ENCODE measurements at places on chromosomes 12 and 14.
A peak's percentile ranks its signal among the peaks of the same experiment; 100 is the strongest.

GRCh38 chr14:26517771-26518170 is 80.1 kb downstream of the NOVA1 start:
- DNase-seq = no peak

DNA sequence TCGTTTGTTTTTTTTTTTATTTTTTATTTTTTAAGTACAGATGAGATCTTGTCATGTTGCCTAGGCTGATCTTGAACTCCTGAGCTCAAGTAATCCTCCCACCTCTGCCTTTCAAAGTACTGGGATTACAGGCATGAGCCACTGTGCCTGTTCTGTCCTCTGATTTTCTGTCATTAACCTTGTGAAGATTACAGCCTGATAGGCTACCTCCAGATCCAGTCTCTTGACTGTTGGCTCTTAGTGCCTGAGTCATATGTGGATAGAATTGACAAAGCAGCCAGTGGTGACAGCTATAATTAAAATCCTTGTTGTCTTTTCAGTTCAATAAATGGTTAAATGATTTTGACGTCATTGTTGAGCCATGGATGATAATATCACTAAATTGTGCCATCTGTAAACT is 21.3 kb upstream of the REP15 start:
- DNase-seq = no peak

DNA sequence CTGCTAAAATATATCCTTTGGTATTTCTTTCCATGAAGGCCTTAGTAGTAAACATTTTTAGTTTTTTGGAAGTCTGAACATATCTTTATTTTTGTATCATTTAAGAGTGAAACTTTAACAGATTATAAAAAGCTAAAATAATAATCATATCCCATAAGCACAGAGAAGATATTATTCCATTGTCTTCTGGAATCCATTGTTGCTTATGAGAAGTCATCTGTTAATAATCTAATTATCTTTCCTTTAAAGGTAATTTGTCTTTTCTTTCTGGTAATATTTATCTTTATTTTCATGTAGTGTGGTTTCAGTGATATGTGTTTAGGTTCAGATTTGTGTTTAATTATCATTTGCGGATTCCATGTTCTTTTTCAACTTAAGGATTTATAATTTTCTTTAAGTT is 261.7 kb downstream of the MSRB3 start:
- no peak for DNase-seq

DNA sequence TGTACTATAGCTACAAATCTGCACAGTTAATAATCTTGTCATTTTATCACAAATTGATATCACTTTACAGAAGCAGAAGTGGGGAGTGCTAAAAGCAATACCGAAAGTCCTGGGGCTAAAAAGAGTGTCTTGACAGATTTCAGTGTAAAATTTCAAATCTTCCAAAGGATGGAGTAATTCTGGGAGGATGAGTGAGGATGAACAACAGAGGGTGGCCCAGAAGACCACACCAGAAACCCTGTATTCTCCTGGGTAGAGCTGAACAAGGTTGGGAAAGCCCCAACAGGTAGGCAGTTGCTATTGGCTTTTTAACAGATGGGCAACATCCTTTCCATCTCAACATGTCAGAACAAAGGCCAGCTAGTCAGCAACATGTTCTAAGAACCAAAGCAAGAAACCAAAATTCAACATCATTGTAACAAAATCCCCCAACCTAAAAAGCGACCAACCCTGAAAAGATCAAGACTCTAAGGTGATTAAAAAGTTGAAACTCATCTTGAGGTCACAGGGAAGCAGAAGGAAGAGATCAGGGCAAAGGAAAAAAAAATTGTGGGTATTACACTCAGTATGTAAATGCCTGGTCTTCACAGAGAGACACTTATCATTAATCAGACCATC is 38.8 kb downstream of the CBX5 start:
- no peak for DNase-seq

DNA sequence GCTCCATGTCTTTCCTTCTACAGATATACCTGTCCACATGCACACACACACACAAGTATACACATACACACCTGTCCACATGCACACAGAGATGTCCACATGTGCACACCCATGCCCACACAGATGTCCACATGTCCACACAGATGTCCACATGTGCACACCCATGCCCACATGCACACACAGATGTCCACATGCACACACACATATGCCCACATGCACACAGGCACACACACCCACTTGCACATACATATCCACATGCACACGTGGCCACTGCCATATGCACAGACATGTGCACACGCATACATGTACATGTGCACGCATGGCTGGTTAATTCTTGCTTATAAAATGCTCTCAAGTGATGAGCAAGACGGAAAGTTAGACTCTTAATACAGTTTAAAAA is 32.2 kb downstream of the ELK3 start:
- DNase-seq = no peak

DNA sequence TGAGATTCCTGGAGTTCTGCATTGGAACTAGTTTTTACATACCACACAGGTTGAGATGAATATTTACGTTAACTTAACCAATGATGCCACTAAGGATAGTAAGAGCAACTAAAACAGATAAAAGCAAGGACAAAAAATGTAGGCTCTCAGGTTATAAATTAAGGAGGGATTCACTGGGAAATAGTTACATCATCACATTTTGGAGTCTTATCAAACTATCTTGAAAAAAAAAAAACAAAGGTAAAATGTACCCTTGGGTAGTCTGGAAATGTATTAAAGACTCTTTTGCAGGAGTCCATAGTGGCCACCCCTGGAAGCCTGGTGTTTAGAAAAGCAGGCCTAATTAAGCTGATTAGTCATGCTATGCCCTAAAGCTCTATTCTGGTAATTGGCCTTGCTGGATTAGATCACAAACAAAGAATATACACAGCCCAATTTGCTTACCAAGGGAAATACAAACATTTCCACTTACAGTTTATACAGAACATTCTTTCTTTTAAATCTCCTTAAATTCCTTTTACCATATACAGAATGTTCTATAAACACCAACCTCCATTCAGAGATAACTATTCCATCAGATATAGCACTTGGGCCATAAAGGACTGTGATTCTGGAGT is 39.3 kb downstream of the SLC25A47 start:
- no peak for DNase-seq

GRCh38 chr12:2553388-2554126 is 241.2 kb upstream of the FKBP4 start:
- DNase-seq = no peak

DNA sequence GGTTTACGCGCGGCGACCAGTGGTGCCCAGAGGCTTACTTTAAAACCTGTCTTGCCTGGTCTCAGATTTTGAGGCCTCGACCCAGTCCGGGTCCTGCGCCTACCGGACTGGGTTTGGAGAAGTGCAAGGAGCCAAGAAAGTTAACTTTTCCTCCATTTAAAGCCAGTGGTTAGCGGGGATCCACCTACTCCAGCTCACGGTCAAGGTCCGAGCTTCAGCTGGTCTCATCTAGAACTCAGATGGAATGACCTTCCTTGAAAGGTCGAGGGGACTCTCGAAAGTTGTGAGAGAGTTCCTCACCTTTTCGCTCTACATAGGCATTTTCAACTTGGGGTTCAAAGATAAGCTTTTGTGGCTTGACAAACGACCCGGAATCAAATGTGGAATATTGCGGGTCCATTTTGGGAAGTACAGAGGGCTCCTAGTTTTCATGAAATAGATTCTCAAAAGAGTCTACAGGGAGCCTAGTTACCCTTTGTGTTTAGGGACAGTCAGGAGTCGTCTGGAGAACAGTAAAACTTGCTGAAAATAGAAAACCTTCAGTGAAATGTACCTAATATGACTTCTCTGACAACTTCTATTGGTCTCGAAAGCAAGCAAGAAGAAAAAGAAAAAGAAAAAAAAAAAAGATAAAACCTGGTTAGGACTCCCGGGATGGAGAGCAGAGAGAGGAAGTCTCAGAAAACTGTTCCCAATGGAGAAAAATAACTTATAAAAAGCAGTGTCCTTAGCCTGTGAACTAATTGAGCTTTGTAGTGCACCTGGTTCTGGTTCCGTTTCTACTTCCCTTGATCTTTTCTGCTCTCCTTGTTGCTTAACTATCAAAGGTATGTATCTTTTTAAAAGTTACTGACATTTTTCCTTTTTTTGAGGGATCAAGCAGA is 1.4 kb downstream of the KCNMB4 start:
- no peak for DNase-seq

- DNase-seq = no peak
These were observed 41.9 kb downstream of the CDC42BPB start for GRCh38 chr14:103015426-103015825.

DNA sequence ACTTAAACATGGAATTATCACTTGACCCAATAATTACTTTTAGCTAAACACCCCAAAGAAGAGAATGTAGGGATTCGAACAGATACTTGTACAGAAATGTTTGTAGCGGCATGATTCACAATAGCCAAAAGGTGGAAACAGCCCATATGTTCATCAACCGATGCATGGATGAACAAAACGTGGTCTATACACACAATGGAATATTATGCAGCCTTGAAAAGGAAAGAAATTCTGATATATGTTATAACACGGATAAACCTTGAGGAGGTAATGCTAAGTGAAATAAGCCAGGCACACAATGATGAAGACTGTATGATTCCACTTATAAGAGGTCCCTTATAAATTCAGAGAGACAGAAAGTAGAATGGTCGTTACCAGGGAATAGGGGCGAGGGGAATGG is 659.4 kb downstream of the MED13L start:
- no peak for DNase-seq

DNA sequence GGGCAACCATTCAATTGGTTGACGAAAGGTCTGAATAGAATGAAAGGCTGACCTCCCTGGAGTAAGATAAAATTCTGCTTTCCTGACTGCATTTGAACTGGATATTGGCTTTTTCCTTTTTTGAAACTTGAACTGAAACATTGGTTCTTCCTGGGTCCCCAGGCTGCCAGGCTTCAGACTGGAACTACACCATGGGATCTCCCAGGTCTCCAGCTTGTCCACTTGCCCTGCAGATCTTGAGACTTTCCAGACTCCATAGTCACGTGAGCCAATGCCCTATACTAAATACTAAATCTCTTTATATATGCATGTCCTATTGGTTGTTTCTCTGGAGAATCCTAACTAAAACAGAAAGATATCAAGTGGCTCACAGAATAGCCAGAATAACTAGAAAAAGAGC is 118.7 kb upstream of the KRR1 start:
- no peak for DNase-seq

DNA sequence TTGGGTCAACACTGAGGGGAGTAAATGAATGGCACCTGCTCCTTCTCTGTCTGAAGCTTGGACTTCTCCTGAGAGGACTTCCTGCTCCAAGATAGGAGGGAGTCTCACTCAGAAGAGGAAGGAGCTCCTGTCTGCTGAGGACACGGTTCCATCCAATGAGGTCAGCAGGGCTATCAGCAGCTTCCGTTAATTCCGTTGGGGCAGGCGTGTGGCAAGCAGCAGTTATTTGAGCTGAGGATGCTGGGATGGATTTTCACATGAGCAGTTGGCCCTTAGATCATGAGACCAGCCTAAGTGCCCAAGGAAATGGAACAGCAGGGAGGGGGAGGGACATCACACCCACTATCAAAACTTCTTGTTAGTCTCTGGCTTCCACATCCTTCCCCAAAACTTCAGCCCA is 159.0 kb upstream of the PZP start:
- no peak for DNase-seq

- DNase-seq = no peak
These were observed 142.4 kb downstream of the ESRRB start for GRCh38 chr14:76518366-76518765.

- DNase-seq = peak; percentile 11
These were observed 905 bp upstream of the CIPC start for GRCh38 chr14:77097006-77097699.

DNA sequence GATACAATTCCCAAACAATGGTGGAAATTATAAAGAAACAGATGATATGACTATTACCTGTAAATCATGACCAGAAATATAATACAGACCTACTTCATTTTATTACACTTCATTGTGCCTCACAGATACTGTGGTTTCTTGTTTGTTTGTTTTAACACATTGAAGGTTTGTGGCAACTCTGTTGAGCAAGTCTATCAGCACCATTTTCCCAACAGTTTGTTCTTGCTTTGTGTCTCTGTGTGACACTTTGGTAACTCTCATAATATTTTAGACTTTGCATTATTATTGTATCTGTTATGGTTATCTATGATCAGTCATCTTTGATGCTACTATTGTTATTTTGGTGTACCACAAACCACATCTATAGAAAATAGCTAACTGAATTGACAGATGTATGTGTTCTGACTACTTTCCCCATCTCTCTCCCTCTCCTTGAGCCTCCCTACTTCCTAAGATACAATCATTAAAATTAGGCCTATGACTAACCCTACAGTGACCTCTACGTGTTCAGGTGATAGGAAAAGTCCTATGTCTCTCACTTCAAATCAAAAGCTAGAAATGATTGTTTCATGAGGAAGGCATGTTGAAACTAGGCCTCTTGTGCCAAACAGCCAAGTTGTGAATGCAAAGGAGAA is 49.1 kb downstream of the FBXO33 start:
- DNase-seq = no peak

GRCh38 chr14:90543876-90544275 is 147.0 kb downstream of the CALM1 start:
- no peak for DNase-seq
